ENCODE measurements at places on chromosomes 2 and 18.

- no peak for DNase-seq
These were observed 148.3 kb downstream of the GRB14 start for GRCh38 chr2:164473021-164473420.

- no peak for DNase-seq
These were observed 59.0 kb upstream of the KLHL14 start for GRCh38 chr18:32831781-32832180.

GRCh38 chr18:36149514-36150289 lies 20.0 kb downstream of the ELP2 start:
- no peak for DNase-seq

- peak; percentile 70 for DNase-seq
These were observed 16.1 kb downstream of the ACOXL start for GRCh38 chr2:110748489-110748867.

DNA sequence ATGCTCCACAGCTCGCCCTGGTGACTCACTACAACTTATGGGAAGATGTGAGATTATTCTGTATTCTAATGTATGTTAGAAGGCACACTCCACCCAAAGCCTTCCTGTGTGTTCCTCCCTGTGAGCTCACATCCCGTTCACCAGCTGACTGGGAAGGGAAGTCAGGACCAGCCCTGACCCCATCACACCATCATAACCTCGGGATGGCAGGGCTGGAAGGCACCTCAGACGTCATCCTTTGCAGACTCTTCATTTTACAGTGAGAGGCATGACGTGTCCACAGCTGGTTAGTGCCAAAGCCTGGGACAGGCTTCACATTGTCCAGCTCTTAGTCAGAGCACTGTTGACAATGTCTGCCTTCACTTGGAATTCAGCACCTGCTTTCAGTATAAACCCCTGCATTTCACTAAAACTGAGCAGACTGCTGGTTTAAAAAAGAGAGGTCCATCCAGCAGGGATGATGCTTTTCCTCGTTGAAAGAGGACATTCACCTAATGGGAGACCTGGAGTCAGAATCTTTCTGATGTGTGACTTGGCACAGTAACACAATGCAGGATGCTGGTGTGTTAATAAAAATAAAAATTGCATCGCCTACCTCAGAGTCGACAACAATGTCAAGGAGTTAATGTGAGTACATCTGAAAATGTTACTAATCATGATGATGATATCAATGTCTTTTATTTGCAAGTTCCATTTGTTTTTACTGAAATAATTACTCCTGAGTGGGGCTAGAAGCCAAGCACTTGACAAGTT lies 418.0 kb upstream of the TNP1 start:
- DNase-seq: no peak
